Osteocyte (in vitro differentiated cells): ENCODE measurements at places on chromosomes 3 and 15. TPM values are rescaled to one million over a fixed set of nuclear protein-coding genes. Genes with fewer than 3 reads are reported as not detected.

The SERINC4 gene
- total RNA-seq, result not detected in 2 replicates

- DNase-seq, result no peak
Observed at GRCh38 chr15:56086566-56086965, 93.2 kb upstream of the NEDD4 start.

- no peak for DNase-seq
Observed at GRCh38 chr15:80480909-80481308, 76.7 kb downstream of the ARNT2 start.

GRCh38 chr3:94184781-94185180, 121.9 kb downstream of the NSUN3 start:
- DNase-seq, result no peak
